ENCODE measurements at places on chromosomes 2 and 18. TPM values are rescaled to one million over a fixed set of nuclear protein-coding genes. Genes with fewer than 3 reads are reported as not detected.
A peak's percentile ranks its signal among the peaks of the same experiment; 100 is the strongest.

GRCh38 chr2:3211256-3212060, 166.2 kb downstream of the EIPR1 start:
- no peak for DNase-seq

GRCh38 chr18:66599190-66599589, 4.7 kb downstream of the CDH19 start:
- DNase-seq, result no peak

DNA sequence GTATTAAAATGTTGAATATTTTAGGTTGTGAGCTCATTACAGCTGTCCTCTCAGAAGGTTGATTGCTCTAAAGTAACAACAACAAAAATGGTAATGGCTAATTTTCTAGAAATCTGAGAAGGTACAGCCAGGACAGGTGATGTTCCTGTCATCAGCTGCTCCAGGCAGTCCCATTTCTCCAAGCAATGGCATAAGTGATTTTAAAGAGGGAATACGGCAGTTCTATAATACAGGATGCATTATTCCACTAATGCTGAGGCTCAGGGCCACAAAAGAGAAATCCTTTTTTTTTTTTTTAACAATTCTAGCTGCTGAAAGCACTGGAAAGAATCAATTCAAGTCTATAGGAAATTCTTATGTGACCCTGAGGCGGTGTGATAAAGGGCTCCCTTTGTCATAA, 199.9 kb downstream of the PMAIP1 start:
- no peak for DNase-seq

GRCh38 chr2:213476641-213477040, 192.4 kb downstream of the SPAG16 start:
- DNase-seq, result peak; percentile 32

- no peak for DNase-seq
Measured at GRCh38 chr2:225073198-225073597, 30.9 kb upstream of the DOCK10 start.

- DNase-seq, result no peak
Measured at GRCh38 chr2:219306047-219306446, 3.2 kb downstream of the PTPRN start.

Gene TMEM17
- 2.5 TPM for total RNA-seq

Gene SLC38A11
- total RNA-seq, result not detected
